ENCODE measurements at places on chromosomes 12 and 14.
A peak's percentile ranks its signal among the peaks of the same experiment; 100 is the strongest.

DNA sequence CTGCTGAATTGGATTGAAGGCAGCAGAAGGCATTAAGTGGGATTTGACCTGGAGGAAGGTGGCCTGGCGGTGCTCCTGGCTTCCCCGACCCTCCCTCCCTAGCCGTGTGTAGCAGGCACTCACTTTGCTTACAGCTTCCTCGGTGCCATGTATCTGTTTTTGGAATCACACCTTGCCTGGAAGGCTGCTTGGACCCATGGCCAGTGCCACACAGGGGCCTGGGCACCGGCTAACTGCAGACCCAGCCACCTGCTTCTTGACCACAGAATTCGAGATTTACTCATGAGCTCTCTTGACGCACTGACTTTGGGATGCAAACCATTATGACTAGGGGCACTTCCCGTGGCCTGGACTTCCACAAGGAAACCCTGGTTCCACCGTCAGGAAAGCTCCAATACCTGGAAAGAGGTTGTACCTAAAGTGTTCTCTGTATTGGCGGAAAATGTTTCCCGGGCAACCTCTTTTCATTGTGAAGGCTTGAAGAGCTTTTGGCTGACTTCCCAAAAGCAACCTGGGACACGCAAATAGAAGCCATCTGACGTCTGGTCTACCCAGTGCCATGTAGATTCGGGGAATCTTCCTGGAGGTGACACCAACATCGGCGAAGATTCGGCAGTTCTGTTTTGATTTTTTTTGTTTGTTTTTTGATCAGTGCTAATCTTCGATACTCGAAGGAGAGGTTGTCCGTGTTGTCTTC lies 125.6 kb upstream of the RTL1 start:
- no peak for DNase-seq

GRCh38 chr12:65585648-65586602 lies 238.4 kb upstream of the HMGA2 start:
- no peak for DNase-seq

DNA sequence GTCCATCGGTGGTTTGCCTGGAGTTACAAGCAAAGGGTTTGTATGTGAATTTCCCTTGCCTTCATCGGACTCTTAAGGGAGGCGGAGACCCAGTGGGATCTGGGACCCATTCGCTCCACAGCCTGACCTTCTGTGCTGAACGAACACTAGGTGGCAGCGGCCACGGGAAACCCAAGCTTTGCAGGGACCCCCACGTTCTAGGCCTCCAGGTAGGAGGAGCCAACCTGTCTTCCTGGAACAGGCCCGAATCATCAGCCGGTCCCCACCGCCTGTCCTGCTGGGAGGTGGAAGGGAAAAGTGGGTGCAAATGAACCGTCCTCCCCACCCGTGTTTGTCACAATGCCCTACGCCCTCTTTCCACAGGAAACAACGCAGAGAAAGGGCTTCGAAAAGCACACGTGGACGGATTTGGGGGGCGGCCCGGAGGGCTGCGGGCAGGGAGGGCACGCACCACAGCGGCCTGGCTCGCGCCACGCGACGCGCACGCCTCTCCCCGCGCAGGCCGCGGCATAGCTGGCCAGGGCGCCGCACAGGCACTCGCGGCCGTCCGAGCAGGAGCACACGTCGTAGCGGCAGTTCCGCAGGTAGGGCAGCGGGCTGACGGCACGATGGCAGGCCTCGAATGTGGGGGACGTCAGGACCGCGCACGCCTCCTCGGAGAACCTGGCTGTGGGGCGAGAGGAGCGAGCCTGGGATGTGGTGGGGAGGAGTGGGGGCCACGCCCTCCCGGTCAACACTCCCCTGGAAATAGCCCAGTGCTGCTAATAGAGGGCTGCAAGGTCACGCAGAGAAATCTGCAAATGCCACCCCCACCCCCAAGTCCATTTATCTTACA lies 67.8 kb downstream of the VWF start:
- DNase-seq = no peak

DNA sequence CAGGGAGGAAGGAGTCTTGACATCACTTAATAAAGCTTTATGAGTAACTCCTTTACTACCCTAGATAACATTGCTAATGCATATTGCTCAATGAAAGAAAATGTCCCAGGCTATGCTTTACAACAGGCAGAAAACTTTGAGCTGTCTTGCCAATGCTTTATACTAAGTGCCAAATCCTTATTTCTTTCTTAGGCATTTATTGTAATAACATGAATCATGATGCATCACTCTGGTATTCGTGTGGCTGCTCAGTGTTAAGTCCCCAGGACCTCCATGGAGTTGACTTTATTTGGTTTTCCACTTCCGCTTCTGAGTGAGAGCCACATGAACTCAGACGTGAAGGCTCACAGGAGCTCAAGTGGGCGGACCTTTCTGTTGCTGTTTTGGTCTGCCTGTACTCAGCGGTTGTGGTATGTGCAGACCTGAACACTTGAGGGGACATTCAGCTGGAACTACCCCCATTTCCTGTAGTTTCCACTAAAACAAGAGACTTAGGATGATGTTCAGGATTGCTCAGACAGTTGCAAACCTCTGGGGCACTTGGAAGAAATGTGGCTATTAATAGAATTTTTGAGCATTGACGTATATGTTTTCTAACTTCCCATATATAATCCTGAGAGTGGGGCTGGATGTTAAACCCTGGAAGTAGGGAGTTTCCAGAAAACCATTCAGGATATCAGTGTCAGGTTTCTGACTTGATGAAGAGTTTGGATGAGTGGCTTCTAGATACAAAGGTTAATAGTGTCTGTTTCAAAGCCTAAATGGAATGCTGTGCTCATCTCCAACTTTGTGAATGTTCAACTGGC lies 258.6 kb downstream of the MSRB3 start:
- peak; percentile 99 for DNase-seq

GRCh38 chr14:104683653-104684448 lies 5.6 kb upstream of the INF2 start:
- DNase-seq = no peak

DNA sequence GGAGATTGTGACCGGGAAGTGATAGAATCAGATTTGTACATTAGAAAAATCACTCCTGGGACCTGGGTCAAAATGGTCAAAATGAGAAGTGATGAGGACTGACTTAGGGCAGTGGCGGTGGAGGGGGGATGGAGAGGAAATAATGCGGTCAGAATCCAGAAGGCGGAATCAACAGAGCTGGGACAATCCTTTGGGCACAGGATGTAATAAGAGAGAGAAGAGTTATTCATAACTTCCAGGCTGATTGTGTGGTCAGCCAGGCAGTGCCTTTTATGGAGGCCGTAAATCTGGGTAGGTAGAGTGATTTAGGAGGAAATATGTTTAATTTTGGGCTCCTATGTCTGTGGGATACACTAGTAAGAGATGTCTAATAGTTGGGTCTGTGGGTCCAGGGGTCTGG lies 21.6 kb downstream of the FBXL14 start:
- no peak for DNase-seq

DNA sequence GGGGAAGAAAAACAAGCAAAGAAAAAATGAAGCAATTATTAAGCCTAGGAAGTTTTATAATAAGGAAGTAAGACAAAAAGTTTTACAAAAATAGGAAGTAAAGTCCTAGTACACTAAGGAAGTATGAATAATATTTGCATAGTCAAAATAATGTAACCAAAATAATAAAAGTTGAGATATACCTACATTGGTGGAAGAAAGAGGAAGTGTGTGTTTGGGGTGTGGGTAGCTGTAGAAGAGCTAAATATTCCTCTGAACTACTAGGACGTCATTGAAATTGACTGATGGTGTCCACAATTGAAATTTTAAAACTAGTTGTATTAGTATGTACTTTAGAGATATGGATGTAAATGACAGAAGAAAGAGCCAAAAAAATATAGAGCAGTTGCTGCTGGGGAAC lies 228.4 kb upstream of the OTX2 start:
- no peak for DNase-seq

DNA sequence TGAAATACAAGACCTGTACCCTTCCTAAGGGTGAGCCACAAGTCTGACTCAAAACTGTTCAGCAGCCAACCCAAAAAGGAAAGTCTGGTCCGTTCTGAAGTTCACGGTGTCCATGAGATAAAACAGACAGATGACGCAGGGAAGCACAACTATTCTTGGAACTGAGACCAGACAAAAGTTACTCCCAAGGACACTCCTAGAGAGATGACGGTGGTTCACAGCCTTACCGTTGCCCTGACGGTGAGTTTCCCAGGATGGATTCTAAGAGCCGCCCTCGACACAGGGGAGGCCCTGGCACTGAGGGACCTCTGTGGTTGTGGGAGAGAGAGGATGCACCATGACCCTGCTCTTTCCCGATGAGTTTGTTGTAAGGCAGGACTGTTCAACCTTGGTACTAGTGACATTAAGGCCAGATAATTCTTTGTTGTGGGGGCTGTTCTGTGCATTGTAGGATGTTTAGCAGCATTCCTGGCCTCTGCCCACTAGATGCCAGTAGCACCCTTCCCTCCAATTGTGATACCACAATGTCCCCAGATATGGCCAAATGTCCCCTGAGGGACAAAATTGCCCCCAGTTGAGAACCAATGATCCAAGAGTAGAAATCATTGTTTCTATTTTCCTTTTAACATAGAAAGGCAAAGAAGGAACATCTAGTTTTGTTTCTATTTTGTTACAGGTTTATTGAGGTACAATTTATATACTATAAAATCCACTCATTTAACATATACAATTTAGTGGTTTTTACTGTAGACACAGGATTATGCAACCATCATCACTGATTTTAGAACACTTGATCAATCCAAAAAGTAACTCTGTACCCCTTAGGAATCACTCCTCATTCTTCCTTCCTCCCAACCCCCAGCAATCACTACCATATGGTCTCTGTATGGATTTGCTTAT lies 23.0 kb downstream of the OR10P1 start:
- no peak for DNase-seq
